HFFc6 (cell line): ENCODE measurements at places on chromosomes 11 and 22. TPM values are rescaled to one million over a fixed set of nuclear protein-coding genes. Genes with fewer than 3 reads are reported as not detected.

The RIBC2 gene
- 0.53 to 3.0 TPM (median 2.3 TPM) in 3 replicates for total RNA-seq

The CYP2D6 gene
- total RNA-seq, result 0.13 to 0.69 TPM (median 0.15 TPM) in 3 replicates

The OR2D2 gene
- total RNA-seq, result 0.21 TPM in 1 of 3 replicates, not detected in the others

The SCUBE1 gene
- not detected in 3 replicates for total RNA-seq

The SLC35E4 gene
- total RNA-seq, result 5.6 to 6.3 TPM (median 5.7 TPM) in 3 replicates

The ENTHD1 gene
- not detected in 3 replicates for total RNA-seq

The CCDC116 gene
- 0.17 to 0.33 TPM (median 0.18 TPM) in 3 replicates for total RNA-seq

The TNNT3 gene
- total RNA-seq, result not detected in 3 replicates

The DDI1 gene
- total RNA-seq, result not detected in 3 replicates

The OR10A2 gene
- not detected in 2 replicates for total RNA-seq

The TBX1 gene
- 0.29 and 1.1 TPM in 2 replicates for total RNA-seq

The POU2F3 gene
- total RNA-seq, result not detected in 3 replicates

The THY1 gene
- 732 to 942 TPM (median 795 TPM) in 3 replicates for total RNA-seq

GRCh38 chr11:64457416-64458010, 98.6 kb downstream of the RPS6KA4 start:
- DNase-seq, result no peak

DNA sequence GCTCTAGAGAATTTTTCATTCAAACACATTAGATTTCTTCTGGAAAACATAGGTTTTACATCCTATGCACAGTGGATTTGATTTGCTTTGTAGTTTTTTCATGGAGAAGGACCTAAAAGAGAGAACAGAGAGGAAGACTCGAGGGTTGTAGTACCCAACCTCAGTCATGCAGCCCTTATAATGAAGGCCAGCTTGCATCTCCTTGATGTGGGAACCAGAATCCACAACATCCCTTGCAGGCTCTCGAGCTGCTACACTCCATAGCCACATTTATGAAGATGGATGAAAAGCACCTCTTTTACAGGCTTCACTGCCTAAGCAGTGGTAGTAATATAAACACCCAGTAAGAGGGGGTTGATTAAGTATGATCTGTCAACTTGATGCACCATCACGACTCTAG, 9.5 kb upstream of the OR5B12 start:
- DNase-seq, result no peak

- no peak for DNase-seq
Measured at GRCh38 chr22:41779929-41780505, 20.5 kb upstream of the CCDC134 start.

DNA sequence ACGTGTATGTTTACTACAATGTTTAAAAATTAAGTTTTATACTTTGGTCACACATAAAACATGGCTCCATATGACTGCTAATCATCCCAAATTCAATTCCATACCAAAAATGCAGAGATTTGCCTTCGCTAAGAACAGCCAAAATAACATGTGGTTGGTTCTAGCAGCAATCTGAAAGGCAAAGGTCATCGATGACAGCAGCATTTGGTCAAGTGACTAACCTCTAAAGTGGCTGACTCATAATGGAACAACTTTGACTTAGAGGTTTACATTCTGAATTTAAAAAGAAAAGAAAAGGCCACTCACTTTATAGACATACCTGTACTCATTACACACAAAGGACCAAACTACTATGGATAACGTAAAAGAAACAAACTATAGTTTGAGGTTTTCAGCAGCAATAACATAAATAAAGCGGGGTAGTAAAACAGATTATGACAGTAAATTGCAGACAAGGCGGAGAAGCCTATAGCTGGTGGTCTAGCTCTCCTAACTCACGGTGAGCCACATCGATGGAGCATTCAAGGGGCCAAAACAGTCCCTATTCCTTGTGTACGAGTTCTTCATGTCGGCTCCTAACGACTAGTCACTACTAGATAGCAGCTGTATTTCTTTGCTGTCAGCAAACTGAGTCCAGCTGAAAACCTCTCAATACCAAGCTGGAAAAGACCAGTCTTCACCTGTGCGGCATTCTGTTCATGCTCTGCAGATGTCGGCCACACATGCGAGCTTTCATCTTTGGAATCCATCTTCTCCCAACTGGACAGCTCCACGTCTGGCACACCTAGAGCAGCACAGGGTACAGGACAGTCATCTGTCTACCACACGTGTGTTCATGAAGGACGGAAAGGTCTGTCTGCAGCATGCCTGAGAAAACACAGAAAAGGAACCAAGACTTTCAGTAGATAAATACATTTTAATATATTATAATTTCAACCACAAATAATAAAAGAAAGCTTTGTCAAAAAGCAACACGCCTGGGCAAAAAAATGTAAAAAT, 42.1 kb downstream of the PRDM10 start:
- DNase-seq, result peak; percentile 90

DNA sequence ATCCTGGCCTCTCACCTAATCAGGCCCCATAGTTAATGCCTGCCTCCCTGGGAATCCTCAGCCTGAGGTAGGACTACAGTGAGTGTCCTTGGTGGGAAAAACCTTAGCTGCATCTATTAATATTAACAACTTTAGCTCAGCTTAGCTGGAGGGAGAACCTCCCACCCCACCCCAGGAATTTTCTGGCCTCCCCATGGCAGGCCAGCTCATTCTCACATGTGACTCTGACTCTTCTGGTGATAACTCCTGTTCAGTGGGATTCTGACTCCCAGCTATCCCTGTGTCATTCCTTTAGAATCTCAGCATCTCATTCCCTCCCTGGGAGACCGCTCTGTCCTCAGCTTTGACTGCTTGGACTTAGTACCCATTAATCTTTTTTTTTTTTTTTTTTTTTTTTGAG, 14.5 kb downstream of the ART5 start:
- DNase-seq, result peak; percentile 69

GRCh38 chr22:50000587-50001387, 11.8 kb downstream of the IL17REL start:
- DNase-seq, result no peak

- DNase-seq, result no peak
Measured at GRCh38 chr11:12640926-12641849, 33.0 kb upstream of the TEAD1 start.

DNA sequence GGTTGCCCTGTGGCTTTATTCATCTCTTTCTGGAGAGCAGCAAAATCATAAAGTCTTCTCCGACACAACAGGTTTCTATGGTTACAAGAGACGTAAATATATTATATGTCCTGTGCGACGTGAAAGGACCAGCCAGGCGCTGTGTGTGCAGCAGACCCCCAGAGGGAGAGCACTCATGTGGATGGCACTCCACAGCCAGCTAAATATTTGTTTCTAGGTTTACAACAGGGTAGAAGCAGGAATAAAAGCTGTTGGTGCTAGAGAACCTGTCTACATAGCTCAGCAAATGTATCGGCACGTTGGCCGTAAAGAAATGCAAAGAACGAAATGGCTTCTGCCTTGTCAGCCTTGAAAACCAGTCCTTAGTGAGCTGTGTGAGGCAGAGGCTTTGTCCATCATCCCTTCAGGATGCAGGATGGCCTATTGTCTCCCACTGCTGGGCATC, 133.8 kb upstream of the PITPNB start:
- DNase-seq, result no peak

GRCh38 chr11:96254854-96255253, 88.1 kb downstream of the MAML2 start:
- no peak for DNase-seq

- no peak for DNase-seq
Measured at GRCh38 chr11:2810411-2811205, 75.0 kb downstream of the CDKN1C start.

GRCh38 chr11:76801736-76802135, 18.6 kb downstream of the TSKU start:
- DNase-seq, result no peak

DNA sequence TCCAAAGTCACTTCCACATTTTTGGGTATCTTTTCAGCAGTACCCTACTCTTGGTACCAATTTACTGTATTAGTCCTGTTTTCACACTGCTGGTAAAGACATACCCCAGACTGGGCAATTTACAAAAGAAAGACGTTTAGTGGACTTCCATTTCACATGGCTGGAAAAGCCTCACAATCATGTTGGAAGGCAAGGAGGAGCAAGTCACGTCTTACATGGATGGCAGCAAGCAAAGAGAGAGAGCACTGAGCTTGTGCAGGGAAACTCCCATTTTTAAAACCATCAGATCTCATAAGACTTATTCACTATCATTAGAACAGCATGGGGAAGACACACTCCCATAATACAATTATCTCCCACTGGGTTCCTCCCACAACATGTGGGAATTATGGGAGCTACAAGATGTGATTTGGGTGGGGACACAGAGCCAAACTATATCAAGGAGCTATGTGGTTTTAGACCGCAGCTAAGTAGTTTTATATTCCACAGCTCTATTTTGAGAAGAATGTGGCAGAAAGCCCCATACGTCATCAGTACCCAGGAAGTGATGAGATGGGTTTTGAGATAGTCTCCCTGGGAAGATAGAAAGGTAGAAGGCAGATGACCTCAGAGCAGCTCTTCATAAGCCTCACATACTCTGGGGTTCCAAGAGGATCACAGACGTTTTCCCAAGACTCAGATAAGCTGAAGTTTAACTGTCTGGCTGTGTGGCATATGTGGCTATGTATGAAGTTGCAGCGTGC, 96.3 kb downstream of the APIP start:
- DNase-seq, result no peak

DNA sequence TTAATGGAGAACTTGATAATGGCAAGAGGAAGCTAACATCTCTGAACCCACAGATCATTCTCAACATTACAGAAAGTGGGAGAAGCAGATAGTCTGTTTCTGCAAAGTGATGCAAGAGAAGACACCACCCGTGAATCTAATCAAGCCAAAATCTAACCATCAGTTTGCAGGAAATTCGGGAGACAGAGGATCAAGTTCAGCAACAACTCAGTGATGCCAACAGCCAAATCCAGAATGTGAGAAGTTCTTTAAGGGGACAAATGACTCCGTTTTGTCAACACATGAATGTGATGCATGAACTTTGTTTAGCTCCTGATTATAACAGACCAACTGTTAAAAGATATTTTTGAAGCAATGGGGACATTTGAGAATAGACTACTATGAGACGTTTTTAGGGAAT, 95.2 kb upstream of the LDLRAD3 start:
- no peak for DNase-seq

DNA sequence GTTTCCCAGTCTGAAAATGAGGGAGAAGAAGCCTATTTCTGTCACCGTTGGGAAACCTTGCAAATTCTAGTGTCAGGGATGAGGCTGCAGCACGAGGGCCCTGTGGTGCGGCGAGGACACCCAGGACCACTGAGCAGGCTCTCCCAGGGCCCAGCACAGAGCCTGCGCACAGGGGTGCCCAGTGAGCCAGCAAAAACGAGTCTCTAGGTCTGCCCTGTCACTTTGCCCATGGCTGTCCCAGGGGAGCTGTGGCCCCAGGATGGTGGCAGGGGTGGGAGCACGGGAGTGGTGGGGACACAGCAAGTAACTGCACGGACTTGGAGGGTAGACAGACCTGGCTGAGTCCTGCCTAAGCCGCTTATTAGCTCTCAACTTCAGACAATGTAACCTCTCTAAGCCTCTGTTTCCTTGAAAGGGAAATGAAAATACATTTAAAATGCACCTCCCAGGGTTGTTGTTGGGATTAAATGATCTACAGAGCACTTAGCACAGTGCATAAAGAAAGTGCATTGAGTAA, 44.2 kb downstream of the DSCAML1 start:
- DNase-seq, result no peak

DNA sequence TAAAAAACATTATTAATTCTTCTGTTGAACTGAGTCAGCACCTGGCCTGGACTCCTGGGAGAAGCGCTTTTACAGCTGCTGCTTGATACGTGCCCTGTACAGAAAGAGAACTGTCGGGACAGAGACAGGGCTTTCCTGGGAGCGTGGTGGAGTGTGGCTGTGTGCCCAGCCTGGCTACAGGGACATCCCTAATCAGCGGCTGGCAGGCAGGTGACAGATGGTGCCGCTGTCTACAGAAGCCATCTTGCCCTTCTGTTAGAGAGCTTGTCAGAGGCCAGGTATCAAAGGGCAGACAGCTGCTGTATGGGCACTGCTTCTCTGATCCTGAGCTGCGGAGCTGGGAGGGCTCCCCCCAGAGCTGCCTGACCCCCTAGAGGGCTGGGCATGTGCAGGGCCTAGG, 361.8 kb downstream of the TENM4 start:
- DNase-seq, result no peak

- DNase-seq, result no peak
Measured at GRCh38 chr11:62875698-62876478, 4.8 kb upstream of the SLC3A2 start.

DNA sequence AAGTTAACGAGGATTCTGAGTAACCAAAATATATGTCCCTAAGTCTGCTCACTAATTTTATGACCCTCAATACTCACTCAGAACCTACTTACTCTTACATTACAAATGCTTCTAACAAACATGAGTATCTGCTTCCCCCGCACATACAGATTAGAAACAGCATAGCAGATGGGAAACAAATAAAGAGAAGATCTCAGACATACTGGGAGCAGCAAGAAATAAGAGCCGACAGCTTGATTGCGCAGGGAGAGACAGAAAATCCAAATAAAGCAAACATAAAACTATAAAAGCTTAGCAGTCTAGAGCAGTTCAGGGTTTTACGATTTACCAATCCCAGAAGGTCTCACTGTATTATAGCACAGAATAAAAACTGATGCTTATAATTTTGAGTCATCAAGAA, 89.1 kb upstream of the DBX1 start:
- no peak for DNase-seq

DNA sequence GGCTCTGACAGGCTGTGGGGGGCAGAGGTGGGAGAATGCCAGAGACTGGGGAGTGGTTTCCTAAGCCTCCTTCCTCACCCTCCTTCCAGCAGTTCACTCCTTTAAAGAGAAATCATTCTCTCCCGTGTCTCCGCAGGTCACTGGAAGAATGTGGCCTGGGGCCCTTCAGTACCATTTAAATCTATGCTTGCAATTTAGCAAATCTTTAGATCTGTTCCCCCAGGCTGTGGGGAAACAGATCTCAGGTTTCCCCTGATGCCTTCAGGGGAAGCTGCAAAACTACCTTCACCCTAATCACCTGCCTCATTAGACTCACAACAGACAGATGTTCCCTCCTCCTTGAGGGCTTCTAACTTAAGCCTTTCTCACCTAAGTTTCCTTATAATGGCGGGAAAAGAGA, 55.3 kb downstream of the KIRREL3 start:
- DNase-seq, result no peak

GRCh38 chr11:1022908-1023810, 13.4 kb downstream of the MUC6 start:
- DNase-seq, result no peak

GRCh38 chr11:72908032-72908676, 93.9 kb downstream of the ATG16L2 start:
- DNase-seq, result no peak

DNA sequence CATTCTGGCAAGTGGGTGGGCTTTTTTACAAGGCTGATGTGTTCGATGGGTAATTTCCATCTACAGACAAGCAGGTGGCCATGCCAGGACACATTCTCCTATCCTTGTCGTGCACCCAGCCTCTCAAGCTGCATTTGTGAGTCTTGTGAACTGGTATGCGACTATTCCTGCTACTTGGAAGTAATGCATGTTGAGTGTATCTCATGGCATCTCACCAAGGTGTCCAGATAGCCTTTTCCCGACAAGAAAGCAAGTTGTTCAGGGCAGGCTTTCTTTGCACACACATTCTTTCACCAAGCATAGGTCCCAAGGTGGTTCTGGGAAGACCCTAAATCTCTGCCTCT, 18.8 kb upstream of the SYT13 start:
- DNase-seq, result no peak

GRCh38 chr11:130278151-130278550, 36.6 kb downstream of the ZBTB44 start:
- DNase-seq, result no peak
